GM04503 (cell line): ENCODE measurements at places on chromosomes 13 and 19.
A peak's percentile ranks its signal among the peaks of the same experiment; 100 is the strongest.

DNA sequence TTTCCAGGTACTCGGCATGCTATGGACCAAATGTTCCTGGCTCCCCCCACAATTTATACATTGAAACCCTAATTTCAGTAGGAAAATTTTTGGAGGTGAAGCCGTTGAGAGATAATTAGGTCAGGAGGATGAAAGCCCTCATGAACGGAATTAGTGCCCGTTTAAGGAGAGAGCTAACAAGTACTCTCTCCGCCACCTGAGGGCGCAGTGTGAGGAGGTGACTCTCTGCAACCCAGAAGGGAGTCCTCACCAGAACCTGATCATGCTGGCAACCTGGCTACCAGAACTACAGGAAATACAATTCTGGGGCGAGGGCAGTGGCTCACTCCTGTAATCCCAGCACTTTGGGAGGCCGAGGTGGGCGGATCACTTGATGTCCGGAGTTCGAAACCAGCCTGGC is 397.8 kb downstream of the SLITRK5 start:
- DNase-seq: no peak

- DNase-seq: no peak
Measured at GRCh38 chr19:50419580-50420035, 870 bp downstream of the SPIB start.

DNA sequence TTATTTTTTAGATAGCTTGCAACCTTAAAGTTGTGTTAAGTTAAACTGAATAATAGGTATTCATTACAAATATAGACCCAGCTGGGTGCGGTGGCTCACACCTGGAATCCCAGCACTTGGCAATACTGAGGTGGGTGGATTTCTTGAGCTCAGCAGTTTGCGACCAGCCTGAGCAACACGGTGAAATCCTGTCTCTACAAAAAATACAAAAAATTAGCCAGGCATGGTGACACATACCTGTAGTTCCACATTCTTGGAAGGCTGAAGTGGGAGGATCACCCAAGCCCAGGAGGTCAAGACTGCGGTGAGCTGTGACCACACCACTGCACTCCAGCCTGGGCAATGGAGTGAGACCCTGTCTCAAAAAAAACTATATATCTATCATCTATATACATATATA is 386.5 kb downstream of the PCDH17 start:
- DNase-seq: no peak

DNA sequence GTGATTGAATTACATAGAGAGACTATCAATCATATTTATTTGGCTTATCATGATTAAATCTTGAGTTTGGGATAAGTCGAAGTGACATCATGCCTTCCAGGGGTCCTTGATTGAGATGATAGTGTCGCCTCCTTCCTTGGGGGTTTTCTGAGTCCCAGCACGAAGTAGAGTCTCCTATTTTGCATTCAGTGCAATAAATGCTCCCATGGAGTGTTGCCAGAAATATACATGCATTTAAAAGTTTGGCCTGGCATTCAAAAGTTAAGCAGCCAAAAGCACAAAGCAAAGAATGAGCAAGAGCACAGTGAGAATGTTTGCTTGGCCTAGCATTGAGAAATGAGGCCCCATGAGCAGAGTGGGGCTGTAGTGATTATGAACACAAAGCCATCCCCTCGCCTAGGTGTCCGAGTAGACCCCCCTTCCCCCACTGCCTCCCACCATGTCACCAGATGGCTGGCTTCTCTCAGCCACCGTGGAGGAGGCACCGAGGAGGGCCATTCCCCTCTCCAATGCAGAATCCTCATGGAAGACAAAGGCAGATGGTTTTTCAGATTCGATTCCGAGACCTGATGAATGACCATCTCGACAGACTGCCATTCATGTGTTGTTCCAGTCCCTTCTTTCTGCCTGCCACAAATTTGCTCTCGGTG is 58.8 kb upstream of the UBL3 start:
- no peak for DNase-seq

- no peak for DNase-seq
Measured at GRCh38 chr19:55454787-55455243, 6.6 kb downstream of the ISOC2 start.

GRCh38 chr13:33730147-33730546 is 87.8 kb upstream of the RFC3 start:
- DNase-seq: no peak

DNA sequence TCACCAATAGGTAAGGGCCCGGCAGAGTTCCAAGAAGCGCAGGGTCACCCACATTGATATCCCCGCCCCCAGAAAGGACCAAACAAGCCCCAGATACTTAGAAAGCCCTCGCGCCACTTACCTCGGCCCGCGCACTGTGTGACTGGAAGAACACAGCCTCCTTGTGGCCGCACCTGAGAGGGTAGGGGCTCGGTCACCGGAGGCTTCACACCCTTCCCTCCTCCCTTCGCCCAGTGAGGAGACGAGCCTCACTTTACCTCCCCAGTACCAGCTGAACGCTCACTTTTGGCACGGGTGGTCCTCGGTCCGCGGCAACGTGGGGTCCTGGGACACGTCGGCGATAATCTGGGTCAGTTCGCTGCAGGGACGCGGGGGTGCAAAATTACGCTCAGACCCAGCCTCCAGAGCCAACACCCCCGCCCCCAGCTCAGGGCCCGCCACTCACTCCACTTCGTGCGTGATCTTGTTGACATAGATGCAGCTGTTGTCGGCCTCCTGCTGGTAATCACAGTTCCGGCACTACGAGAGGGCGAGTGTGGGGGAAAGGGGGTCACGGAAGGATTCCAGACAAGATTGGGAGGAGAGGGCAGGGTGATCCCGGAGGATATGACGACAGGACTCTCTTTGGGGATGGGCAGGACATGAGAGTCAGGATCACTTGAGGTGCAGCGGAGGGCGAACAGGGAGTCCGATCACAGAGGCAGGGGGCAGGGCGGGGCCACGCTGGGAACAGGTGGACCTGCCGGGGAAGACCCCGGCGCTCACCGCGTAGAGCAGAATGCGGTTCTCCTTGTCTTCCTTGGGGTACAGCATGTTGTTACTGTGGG is 568 bp downstream of the POLR2I start:
- DNase-seq: peak; percentile 12

DNA sequence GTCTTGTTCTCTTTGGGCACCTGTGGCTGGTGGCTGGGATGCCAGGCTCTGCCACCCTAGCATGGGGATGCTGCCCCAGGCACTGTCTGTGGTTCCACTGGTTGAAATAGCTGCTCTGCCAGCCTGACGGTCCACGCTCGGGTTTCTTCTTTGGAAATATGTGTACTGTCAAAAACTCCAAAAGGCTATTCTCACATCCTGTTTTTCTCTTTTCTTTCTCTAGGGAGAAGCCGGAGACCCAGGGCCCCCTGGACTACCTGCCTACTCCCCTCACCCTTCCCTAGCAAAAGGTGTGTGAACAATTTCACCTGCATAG is 115.0 kb downstream of the RAB20 start:
- no peak for DNase-seq

- no peak for DNase-seq
Measured at GRCh38 chr19:33302974-33303790, 848 bp upstream of the CEBPA start.

DNA sequence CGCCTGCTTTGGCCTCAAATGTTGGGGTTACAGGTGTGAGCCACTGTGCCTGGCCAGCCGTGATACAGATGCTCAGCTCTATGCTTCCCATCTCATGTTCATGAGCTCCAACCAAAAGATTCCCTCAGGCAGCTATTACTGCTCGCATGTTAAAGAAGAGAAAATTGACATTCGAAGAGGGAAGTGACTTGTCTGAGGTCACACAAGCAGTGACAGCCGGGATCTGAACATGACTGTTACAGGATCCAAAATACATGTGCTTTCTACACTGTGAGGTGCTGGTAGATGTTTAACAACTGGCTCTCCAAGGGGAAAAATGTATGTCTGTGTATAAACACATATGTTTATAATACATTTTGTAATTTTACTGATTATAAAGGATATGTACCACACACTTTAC is 11.3 kb downstream of the FPR1 start:
- no peak for DNase-seq

- DNase-seq: no peak
Measured at GRCh38 chr19:43782689-43783231, 2.0 kb upstream of the KCNN4 start.

GRCh38 chr19:47707135-47707925 is 5.9 kb upstream of the EHD2 start:
- no peak for DNase-seq

DNA sequence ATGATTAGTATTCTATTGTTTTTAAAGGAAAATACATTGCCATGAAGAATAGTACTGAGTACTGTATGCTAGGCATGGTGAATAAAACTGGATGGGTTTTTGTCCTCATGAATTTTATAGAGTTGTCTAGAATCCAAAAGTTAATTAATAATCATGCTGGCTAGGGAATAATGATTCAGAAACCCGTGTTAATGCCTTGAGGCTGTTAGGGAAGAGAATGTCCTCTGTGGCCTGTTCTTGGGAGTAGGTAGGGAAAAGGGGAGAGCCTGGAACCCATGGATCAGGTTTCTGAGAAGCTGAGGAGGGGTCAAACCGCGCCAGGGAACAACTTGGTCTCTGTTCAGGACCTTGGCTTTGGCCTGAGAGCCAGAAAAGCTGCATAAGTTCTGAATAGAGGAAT is 1376.3 kb upstream of the SLC10A2 start:
- no peak for DNase-seq

- DNase-seq: no peak
Measured at GRCh38 chr19:36256064-36256463, 41.2 kb downstream of the ZNF146 start.

DNA sequence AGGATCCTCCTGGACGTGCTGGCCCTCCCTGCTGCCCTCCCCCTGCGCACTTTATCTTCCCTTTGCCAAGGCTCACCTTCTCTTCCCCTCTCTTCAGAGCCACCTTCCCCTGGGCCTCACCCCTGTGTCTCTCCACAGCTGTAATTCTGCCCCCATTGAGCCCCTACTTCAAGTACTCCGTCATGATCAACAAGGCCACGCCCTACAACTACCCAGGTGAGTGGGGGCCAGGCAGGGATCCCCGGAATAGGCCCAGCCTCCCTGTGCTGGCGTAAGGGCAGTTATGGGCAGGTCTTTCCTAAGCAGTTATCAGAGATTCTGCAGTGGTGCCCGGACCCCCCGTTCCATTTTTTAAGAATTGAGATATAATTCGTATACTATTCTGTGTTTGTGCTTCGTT is 3.1 kb downstream of the NDUFA3 start:
- no peak for DNase-seq

DNA sequence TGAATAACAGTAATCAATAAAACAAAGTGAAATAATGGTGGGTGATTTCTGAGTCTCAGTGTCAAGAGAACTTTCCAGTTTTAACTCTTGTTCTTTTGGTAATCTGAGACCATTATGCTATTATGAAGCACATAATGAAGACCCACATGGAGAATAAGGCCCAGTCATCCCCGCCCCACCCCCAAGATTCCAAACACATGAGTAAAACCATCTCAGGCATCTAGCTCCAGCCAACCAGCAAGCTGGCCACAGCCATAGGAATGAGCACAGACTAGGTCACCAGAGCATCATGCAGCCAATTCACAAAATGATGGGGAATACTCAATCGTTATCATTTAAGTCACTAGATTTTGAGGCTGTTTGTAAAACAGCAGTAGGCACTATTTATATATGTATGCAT is 1769.0 kb upstream of the PCDH20 start:
- no peak for DNase-seq

- DNase-seq: no peak
Measured at GRCh38 chr19:54325631-54326030, 12.7 kb upstream of the LILRA5 start.

DNA sequence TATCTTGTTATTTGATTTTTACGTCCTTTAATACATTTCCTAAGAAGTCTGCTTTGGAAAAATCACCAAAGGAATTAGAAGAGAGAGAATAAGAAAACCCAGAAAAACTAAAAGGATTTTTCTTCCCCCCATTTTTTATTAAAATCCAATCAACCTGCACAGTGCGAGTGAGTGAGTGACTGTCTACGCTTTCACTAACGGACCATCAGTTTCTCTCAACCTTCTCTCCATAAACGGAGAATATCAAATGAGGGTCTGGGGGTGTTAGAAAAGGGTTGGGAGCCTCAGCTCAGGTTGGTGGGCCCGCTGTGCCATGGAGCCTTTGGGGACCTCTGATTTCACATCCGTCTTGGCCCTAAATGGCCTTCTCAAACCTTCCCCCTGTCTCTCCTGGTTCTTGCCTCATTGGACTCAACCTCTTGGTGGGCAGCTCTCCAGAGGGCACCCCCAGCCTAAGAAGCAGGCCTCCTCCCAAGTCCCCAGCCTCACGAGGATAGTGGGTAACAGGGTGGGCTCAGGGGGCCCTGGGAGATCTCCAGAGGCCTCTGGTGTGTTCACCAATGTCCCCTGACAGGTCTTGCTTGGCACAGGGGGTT is 763 bp upstream of the LRP3 start:
- no peak for DNase-seq

- DNase-seq: no peak
Measured at GRCh38 chr13:74258961-74259360, 124.8 kb upstream of the KLF12 start.

- DNase-seq: no peak
Measured at GRCh38 chr13:46166224-46166584, 15.8 kb downstream of the LCP1 start.

- DNase-seq: no peak
Measured at GRCh38 chr13:23752111-23753001, 136.8 kb downstream of the MIPEP start.

GRCh38 chr13:27424246-27425157 is at the start of gene GTF3A:
GTF3A (plus strand) TSS chr13:27424619.
- DNase-seq: no peak

DNA sequence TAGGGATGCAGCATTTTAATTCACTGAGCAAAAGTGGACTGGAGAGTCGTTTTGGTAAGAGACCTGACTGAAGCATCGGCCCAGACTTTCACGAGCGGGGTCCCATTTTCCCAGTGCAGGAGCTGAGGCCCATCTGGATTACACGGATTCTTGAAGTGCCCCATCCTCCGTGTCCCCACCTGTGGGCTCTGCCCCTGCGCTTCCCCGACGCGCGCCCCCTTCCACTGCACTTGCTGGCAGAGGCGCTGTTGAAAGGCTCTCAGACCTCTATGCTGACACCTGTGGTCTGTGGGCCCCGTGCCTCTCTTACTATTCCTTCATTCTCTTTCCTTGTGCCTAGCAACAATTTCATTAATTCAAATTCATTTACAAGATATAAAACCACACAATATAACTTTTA is 50.3 kb upstream of the MCF2L start:
- no peak for DNase-seq

DNA sequence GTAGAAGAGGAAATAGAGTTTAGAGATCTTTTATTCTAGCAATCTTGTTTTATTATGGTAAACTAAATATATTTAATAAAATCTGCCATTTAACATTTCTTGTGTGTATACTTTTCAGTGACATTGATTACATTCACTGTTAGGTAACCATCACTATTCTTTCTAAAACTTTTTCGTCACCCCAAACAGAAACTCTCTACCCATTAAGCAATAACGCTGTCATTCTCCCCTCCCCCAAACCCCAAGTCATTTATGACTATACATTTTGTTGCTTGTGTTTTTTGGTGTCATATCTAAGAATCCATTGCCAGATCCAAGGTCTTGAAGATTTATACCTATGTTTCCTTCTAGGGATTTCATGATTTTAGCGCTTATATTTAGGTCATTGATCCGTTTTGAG is 10.6 kb downstream of the URI1 start:
- no peak for DNase-seq

DNA sequence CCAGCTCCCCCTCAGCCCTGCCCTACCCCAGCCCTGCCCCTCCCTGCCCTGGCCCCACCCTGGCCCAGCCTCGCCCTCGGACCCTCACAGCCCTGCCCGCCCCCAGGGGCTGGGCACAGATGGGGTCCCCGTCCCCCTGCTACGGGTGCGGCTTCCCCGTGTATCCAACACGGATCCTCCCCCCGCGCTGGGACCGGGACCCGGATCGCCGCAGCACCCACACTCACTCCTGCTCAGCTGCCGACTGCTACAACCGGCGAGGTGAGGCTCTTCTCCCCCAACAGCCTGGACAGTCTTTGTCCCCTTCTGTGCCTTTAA is 5.2 kb downstream of the SHFL start:
- DNase-seq: no peak
